Ascending aorta (tissue), 2 donors: ENCODE measurements at places on chromosomes 2 and 18. TPM values are rescaled to one million over a fixed set of nuclear protein-coding genes. Genes with fewer than 3 reads are reported as not detected.
A peak's percentile ranks its signal among the peaks of the same experiment; 100 is the strongest.

The SPAG16 gene
- total RNA-seq, result 7.6 TPM

- no peaks in the 10 kb centered on the region for H3K27me3 ChIP-seq
- H3K4me3 ChIP-seq, result no peak overlapping the region
- no peaks in the 10 kb centered on the region for H3K36me3 ChIP-seq
- H3K4me1 ChIP-seq, result no peaks in the 10 kb centered on the region
- H3K27ac ChIP-seq, result no peak overlapping the region
- DNase-seq, result no peak
Observed at GRCh38 chr18:12750076-12750714, 47.4 kb downstream of the PSMG2 start.

The PLGLB1 gene
- total RNA-seq, result not detected

The MYOM1 gene
- 7.8 TPM for total RNA-seq

GRCh38 chr2:152606081-152606480 lies 111.2 kb downstream of the PRPF40A start:
- H3K27me3 ChIP-seq, result no peaks in the 10 kb centered on the region
- no peak overlapping the region for H3K27ac ChIP-seq
- no peaks in the 10 kb centered on the region for H3K36me3 ChIP-seq
- DNase-seq, result no peak
- no peak overlapping the region for H3K4me3 ChIP-seq

DNA sequence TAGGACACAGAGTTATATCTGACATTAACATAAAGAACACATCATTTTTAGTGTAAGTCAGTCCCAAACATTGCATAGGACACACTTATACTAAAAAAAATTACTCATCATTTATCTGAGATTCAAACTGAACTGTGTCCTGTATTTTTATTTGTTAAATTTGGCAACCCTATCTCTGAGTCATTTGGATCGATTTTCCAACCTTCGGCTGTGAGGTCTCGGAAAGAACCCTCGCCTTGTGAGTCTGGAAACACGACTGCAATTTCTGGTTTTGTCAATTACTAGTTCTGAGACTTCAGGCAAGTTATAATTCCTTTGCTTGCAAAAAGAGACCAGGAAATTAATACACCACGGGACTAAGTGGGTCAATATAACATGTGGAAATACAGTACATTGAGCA lies 14.0 kb downstream of the ATP8B1 start:
- peak overlapping the region; percentile 80 for H3K27ac ChIP-seq
- no peaks in the 10 kb centered on the region for H3K36me3 ChIP-seq
- no peak overlapping the region for H3K4me3 ChIP-seq
- peak; percentile 60 for DNase-seq
- H3K27me3 ChIP-seq, result no peaks in the 10 kb centered on the region
- H3K4me1 ChIP-seq, result peaks cover 64% of the 10 kb centered on the region

The CRYBA2 gene
- total RNA-seq, result not detected

GRCh38 chr2:165743442-165743841 lies 50.6 kb downstream of the GALNT3 start:
- H3K4me1 ChIP-seq, result no peaks in the 10 kb centered on the region
- no peaks in the 10 kb centered on the region for H3K36me3 ChIP-seq
- no peaks in the 10 kb centered on the region for H3K27me3 ChIP-seq
- no peak overlapping the region for H3K4me3 ChIP-seq
- no peak overlapping the region for H3K27ac ChIP-seq
- no peak for DNase-seq

GRCh38 chr18:67373636-67374035 lies 142.9 kb downstream of the DSEL start:
- H3K4me3 ChIP-seq, result no peak overlapping the region
- H3K36me3 ChIP-seq, result no peaks in the 10 kb centered on the region
- no peaks in the 10 kb centered on the region for H3K27me3 ChIP-seq
- H3K4me1 ChIP-seq, result no peaks in the 10 kb centered on the region
- no peak for DNase-seq

The TMEM198 gene
- total RNA-seq, result 6.0 TPM

DNA sequence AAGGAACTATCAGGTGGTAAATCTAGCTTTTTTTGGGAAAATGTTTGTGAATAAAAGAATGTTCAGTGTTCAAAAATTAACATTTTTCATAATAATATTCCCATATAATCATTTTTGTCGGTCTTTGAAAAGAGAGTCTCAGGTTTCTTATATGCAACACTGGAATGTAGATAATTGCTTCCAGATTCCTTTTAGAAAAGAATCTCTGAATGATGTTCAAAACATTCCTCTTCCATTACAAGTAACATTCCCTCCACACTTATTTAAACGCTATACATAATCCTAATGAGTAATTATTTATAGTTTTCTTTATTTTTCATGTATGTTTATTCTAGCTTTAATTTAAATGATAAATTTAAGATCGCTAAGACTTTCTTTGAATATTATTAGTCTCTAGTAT lies 7.0 kb downstream of the ZSWIM2 start:
- H3K27me3 ChIP-seq, result no peaks in the 10 kb centered on the region
- no peaks in the 10 kb centered on the region for H3K4me1 ChIP-seq
- H3K4me3 ChIP-seq, result no peak overlapping the region
- H3K36me3 ChIP-seq, result no peaks in the 10 kb centered on the region
- DNase-seq, result no peak
- H3K27ac ChIP-seq, result no peak overlapping the region

DNA sequence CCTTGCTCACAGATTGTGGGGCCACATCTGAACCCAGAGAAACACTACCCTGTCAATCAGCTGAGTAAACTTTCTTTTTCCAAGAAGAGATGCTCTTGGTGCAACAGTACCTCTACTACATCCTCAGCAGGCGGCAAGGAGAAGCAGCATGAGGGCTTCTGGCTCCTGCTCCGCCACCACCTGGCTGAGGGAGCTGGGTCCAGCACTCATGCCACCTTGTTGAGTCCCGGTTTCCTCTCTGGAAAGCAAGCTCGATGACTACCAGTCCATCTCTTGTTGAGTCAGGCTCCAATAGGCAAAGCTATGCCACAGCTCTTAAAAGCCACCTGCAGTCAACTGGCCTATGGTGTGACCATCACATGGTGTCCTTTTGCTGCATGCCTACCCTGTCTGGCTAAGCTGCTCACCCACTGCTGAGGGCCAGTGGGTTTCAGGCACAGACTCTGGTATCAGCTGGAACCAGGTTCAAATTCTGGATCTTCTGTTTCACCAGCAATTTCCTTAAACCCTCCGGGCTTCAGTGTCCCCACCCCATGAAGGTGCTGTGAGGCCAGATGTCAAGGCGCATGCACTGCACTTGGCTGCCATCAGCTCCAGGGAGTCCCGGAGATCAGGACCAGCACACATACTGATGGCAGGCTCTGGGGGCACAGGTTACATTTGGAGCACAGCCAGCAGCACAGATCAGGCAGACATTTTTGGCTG lies 42.5 kb upstream of the ACAA2 start:
- no peaks in the 10 kb centered on the region for H3K36me3 ChIP-seq
- DNase-seq, result no peak
- no peak overlapping the region for H3K4me3 ChIP-seq
- H3K27ac ChIP-seq, result no peak overlapping the region

The MATN3 gene
- 0.64 TPM for total RNA-seq

The TXNDC2 gene
- total RNA-seq, result not detected

The METTL21A gene
- 1.5 TPM for total RNA-seq

- no peak overlapping the region for H3K4me3 ChIP-seq
- H3K27me3 ChIP-seq, result no peaks in the 10 kb centered on the region
- DNase-seq, result no peak
- H3K27ac ChIP-seq, result no peak overlapping the region
- no peaks in the 10 kb centered on the region for H3K4me1 ChIP-seq
Observed at GRCh38 chr18:2627821-2628276, 27.7 kb upstream of the SMCHD1 start.

DNA sequence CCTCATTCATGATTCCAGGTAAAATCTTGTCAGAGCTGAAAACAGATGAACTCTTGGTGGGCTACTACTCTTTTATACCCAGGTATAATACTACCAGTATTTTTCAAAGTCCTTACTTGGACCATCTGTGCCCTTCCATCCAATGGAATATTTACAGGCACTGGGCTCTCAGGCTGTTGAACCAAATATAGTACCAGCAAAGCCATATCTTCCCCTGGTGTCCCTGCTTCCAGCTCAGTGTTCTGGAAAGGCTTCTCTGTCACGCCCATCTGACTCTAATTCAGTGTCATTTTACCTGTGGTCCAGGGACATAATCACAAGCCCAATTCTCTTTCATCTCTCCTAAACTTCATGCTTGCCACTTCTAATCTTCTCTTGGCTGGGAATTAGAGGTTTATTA lies 119.2 kb upstream of the STK17B start:
- H3K27me3 ChIP-seq, result no peaks in the 10 kb centered on the region
- peaks cover 3% of the 10 kb centered on the region for H3K4me1 ChIP-seq
- H3K27ac ChIP-seq, result no peak overlapping the region
- no peak for DNase-seq

DNA sequence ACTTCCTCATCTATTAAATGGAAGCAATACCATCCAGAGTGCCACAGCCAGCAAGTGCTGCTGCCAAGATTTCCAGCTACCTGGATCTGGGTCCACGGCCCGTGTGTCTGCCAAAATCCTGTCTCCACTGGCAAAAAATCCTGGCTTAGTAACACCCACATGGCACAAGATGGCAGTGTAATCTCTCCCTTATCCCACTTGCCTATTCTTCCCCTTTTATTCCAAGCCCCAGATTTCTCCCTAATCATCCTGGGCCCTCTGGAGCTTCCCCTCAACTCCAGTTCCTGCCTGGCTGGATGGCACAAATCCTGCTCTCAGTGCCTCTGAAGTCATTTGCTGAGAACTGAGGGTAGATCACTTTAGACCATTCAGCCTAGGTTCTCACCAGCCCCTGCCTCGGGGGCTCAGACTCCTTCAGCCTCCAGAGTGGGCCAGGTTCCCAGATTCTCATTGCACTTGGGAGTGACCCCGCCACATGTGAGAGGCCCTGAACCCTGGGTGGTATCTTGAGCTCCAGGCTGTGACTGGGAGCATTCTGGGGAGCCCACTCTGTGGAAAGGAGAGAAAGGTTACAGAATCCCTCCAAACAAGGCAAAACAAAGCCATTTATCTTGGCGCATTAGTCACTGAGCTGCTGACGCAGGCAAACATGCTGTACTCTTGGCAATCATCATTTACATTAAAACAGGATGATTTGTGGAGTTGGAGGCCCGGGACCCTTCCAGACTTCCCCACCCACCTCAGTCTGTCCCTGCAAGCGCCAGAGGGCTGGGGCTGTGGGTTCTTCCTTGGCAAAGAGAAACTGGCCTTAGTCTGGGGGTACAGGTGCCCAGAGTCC lies 325.8 kb downstream of the DYSF start:
- no peak overlapping the region for H3K4me3 ChIP-seq
- H3K27me3 ChIP-seq, result no peaks in the 10 kb centered on the region
- DNase-seq, result no peak
- no peaks in the 10 kb centered on the region for H3K36me3 ChIP-seq

The CRYGD gene
- total RNA-seq, result not detected

The LPIN2 gene
- 11.6 TPM for total RNA-seq

- no peak overlapping the region for H3K27ac ChIP-seq
- no peak overlapping the region for H3K4me3 ChIP-seq
- no peaks in the 10 kb centered on the region for H3K27me3 ChIP-seq
- H3K36me3 ChIP-seq, result no peaks in the 10 kb centered on the region
- no peak for DNase-seq
- H3K4me1 ChIP-seq, result no peaks in the 10 kb centered on the region
Observed at GRCh38 chr18:28003451-28003850, 173.5 kb downstream of the CDH2 start.

GRCh38 chr2:3465844-3466481 lies 53.4 kb downstream of the ADI1 start:
- H3K27me3 ChIP-seq, result no peaks in the 10 kb centered on the region
- H3K4me1 ChIP-seq, result peaks cover 7% of the 10 kb centered on the region
- H3K36me3 ChIP-seq, result peaks cover 30% of the 10 kb centered on the region
- H3K27ac ChIP-seq, result peak overlapping the region; percentile 90

The NT5DC4 gene
- not detected for total RNA-seq

The AQP12B gene
- total RNA-seq, result not detected

DNA sequence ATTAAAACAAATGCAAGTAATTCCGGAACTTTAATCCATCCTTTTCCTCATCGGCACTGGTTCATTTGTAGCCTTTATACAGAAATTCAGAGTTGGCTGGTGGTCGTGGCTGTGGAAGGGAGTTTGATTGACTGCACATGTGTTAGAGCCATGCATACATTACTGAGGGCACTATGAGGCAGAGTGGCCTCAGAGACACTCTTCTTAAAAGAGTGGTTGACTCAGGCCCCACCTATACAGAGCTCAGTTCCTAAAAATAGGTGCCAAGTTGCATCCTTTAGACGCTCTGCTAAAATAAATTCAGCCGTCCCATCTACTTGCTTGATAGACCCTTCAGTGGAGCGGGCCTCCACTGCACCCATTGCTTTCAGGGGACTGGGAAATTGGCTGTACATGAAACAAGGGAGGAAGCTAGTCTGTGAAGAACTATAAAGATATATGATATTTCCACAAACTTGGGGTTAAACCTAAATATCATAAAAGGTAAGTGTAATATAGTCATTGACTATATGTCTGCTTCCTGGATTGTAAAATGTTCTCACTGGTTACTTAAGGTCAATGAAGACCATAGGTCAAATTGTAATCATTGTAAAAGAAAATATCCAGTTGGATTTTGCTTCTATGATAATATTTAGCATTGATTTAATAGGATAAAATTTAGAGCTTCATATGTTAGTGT lies 298.9 kb downstream of the XIRP2 start:
- no peak overlapping the region for H3K4me3 ChIP-seq
- no peaks in the 10 kb centered on the region for H3K27me3 ChIP-seq
- H3K36me3 ChIP-seq, result no peaks in the 10 kb centered on the region
- no peaks in the 10 kb centered on the region for H3K4me1 ChIP-seq
- H3K27ac ChIP-seq, result no peak overlapping the region

The KCNJ3 gene
- 1.5 TPM for total RNA-seq

DNA sequence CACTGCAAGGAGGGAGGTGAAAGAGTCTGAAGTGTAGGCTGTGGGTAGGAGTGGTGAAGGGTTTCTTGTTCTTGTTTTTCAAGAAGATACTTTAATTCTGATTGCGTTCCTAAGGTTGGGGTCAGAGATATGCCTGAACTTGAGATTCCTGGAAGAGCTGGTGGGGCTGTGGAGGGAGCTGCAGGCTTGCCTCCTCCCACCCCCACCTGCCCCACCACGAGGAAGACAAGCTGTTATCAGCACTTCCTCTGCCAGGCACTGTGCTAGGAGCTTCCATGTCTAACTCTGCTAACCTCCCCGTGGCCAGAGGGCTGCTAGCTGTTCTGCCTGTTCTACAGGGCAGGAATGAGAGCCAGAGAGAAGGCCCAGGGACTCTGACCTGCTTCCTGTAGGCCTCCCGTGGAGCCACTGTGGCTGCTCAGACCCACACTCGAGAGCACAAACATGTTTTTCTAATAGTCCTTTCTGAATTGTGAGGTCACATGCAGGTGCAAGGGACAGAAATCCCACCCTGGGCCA lies 13.7 kb downstream of the ANKRD23 start:
- H3K4me1 ChIP-seq, result no peaks in the 10 kb centered on the region
- no peak for DNase-seq
- H3K27ac ChIP-seq, result no peak overlapping the region
